ENCODE measurements at places on chromosomes 11 and 22.

DNA sequence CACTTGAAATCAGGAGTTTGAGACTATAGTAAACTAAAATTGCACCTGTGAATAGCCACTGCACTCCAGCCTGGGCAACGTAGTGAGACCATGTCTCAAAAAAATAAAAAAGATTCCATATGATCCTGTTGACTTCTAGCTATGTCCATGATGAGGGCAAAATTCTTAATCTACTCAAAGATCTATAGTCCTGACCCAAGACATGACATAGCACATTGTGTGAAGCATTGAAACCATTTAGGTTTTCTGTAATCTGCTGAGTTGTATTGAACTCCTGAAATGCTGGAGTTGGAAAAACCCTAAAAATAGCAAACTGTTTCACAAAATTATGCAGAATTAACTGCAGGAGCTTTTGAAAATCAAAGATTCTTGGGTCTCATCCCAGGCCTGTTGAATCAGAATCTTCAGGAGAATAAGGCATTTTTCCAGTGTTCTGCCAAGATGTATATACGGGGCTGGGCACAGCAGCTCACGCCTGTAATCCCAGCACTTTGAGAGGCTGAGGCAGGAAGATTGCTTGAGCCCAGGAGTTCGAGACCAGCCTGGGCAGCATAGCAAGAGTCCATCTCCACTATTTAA lies 29.8 kb upstream of the LDHA start:
- DNase-seq: no peak

GRCh38 chr22:49872347-49872746 lies 18.7 kb downstream of the ZBED4 start:
- no peak for DNase-seq

DNA sequence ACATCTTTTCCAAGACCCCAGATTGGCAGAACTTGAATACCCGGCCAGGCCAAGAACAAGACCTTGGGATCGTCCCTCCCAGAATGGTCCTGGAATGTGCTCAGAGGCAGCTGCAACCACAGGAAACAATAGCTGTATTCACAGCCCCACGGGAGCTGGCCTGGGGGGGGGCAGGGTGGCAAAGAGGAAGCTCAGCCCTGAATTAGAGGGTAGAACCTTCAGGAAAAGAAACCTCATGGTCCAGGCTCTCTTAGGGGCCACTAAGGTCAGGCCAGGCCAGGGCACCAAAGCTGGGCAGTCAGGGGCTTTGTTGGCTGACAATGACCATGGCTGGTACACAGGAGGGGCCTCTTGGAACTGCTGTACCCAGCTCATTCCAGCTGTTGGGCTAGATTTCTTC lies 17.3 kb downstream of the RPL27A start:
- DNase-seq: no peak

DNA sequence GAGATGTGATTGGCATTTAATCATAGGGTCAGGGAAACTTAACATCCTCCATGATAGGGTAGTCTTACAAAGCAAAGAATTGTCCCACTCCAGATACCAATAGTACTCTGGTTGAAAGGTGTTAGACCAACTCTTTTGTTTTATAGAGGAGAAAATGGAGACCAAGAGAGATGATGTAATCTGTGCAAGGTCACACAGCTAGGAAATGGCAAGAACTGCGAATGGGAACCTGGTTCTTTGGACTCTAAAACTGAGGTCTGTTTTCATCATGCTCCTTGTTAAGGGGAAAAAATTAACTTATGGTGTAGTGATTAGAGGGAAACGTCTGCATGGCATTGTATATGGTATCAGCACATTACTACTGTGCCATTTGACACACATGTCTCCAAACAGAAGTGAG lies 171.1 kb downstream of the COMMD9 start:
- no peak for DNase-seq
